ENCODE measurements at places on chromosomes 5 and 9.

DNA sequence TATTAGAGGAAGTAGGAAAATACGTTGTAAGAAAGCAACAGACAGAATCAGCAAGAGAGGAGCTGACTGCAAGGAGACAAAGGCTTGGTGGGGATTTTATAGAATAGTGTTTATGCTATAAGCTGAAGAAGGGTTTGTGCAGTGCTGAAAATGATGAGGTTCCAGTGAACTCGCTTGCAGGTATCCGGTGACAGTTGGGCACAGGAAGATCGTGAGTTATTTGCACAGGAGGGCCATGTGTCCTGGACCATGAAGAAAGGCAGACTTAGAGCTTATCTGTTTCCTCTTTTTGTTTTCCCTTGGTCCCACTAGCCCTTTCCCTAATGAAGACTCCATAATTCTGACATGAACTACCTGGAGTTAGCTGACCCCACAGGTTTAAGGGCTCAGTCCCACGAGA lies 61.4 kb downstream of the NXNL2 start:
- DNase-seq = no peak

DNA sequence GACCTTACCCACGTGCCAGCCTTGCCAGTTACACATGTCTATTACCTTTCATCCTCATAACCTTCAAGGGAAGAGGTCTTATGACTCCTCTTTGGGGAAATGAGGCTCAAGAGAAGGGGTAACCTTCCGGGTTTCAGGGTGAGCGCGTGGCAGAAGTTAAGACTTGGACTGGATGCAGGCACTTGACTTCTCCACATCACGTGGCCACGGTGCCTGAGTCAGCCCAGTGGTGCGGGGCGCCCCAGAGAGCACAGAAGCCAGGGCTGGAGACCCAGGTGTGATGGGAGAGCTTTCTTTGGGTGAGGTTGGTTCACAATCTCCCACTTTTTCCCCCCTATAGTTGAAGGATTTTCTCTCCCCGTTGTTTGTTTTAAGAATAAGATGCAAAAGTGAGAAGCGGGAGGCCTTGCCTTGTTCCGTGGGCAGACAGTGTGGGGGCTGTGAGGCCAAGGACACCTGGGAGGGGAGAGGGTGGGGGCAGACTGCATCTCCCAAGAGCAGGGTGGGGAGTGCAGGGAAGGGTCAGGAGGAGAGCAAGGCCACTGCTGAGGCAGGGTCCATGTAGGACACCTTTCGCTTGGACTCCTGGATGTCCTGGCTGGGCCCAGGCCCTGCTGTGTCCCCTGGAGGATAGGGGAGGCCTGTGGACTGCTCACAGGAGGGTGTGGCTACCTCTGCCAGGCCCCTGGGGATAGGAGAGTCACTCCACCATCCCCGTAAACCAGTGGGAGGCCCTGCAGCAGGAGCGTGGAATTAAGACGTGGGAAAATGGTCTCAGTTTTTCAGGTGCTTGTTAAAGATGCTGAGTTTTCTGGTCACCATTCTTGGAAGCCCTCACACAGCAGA lies 90.0 kb upstream of the CTSL start:
- no peak for DNase-seq

DNA sequence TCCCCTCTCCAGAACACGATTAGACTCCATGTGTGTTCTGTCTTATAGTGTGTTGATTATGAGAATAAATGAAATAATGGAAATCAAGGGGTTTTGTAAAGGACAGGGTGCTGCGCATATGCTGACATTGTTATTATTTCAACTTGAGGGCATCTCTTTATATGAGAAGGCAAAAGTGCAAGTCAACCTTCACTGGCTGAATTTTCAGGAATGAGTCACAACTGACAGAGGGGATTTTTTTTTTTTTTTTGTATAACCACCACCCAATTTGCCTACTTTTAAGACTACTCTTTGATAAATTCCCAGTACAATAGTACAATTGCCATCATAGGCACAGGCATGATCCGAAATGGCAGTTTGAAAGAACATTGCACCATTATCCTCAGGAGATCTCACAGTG lies 419.2 kb upstream of the NMUR2 start:
- DNase-seq = no peak

DNA sequence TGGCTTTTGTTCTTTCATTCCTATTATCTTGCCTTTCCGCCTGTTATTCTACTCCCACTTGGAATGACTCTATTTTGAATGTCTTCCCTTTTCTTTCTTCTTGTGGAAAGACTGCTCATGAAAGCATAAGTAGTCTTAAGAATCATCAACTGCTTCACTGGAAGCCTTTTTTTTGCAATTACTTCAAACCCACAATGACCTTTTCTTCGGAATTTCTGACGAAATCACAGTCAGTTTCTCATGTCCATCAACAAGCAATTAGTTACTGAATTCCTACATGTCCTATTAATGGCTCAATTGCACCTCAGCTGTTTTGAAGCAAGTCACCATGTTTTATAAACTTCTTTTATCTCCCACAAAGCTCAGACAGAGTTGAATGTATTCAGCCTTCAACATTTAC lies 196.2 kb downstream of the TARS1 start:
- no peak for DNase-seq

- DNase-seq = no peak
These were observed 178.1 kb downstream of the EBF1 start for GRCh38 chr5:158921441-158922262.

GRCh38 chr5:179606071-179606909 lies 17.2 kb downstream of the HNRNPH1 start:
- DNase-seq = no peak

GRCh38 chr5:147732291-147732883 lies 50.1 kb downstream of the JAKMIP2 start:
- DNase-seq = no peak

DNA sequence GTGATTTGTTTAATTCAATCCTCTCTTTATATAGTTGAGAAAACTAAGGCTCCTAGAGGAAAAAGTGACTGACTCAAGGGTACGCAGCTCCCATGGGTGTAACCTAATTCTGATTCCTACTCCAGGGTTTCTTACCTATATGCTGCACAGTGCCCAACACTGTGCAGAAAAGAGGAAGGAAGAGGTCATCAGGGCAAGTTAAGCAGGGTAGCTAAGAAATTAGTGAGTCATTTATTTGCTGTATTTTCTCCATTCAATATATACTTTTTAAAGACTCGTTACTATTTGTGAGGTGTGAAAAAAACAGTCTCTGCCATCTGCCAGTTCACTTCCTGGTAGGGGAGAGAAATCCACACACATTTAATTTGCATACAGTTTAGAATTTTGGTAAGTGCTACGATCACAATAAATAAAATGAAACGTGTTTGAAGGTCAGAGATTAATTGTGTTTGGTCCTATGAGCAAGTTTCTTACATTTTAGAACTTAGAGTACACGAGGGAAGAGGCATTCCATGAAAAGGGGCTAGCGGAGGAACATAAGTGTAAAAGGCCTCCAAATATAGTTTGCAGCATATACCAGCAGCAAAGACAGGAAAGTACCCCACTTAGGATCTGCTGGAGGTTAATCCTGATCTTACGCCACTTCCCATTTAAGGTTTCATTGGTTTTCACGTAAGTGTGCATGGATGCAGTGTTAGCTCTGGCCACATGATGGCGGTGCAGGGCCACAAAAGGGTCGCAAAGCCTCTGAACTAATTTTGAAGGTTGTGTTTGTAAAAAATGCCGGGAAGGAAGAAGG lies 59.9 kb upstream of the TLR4 start:
- DNase-seq = peak; percentile 47

DNA sequence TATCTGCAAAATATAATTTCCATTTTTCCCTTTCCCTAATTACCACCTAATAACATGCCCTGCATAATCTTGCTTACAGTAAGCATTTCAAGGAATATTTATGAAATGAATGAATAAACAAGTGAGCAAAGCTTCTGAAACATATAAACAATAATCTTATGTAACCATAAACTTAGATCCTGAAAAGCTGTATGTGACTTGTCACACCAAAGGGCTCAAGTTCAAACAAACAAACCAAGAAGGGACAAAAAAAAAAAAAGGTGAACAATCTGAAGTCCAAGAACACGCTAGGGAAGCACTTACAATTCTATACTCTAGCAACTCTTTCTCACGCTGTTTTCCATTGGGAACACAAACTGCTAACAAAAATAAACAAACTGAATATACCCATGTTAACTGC lies 36.3 kb downstream of the PLPP1 start:
- DNase-seq = no peak

GRCh38 chr5:127153031-127153430 lies 79.7 kb upstream of the C5orf63 start:
- no peak for DNase-seq

DNA sequence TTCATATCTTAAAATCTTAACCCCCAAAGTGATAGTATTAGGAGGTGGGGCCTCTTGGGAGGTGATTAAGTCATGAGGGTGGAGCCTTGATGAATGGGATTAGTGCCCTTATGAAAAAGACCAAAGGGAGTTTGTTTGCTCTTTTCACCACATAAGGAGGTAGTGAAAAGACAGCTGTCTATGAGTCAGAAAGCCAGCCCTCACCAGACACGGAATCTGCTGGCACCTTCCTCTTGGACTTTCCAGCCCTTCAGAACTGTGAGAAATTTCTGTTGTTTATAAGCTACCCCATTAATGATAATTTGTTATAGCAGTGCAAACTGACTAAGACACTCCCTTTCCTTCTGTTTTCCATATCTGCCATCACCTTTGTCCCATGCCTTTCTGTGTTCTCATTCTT lies 20.8 kb downstream of the IFNB1 start:
- no peak for DNase-seq

GRCh38 chr5:56169281-56169680 lies 63.8 kb downstream of the ANKRD55 start:
- DNase-seq = no peak

DNA sequence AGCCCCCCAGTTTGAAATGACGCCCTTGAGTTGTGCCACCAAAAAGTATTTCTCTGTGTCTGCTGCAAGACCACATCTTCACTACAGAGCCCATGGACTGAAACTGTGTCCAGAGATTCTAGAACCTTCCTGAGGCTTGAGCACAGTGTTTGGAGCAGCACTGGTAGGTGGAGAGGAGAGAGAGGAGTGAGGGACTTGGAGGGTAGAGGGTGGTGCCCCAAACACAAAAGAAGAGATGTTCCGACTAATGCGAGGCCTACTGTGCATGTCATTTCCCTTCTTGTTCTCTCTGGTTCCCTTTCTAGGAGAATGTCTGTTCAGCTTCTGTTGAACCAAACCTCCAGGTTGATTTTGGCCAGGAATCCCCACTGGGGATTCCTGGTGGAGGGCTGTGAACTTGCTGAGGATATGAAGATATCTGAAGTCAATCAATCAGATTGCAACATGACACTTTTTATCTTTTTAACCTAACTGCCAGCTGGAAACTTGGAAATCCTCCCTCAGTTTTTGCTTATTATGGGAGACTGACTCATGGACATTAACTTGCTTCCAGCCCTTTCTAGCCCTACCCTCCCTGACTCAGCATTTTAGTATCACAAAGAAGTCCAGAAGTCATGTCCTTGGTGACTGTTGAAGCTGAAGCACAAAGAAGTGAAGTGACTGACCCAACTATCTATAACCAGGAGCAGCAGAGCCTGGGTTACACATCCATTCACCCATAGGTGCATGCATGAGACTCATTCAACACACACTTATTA lies 154.5 kb downstream of the NR3C1 start:
- no peak for DNase-seq

DNA sequence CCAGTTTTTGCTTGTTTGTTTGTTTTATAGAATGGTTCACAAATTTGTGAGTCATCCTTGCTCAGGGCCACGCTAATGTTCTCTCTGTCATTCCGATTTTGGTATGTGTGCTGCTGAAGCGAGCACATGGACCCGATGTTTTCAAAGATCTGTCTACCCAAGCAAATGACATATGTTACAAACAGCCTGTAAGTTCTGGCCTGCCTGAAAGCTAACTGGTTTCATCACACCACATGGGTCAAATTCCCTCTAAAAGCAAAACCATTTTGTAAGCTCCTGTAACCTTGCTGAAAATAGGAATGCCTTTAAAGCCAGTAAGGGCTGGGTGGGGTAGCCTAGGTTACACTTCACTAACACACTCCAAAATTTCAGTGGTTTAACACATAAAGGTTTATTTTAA lies 25.4 kb downstream of the DMRT3 start:
- DNase-seq = no peak

DNA sequence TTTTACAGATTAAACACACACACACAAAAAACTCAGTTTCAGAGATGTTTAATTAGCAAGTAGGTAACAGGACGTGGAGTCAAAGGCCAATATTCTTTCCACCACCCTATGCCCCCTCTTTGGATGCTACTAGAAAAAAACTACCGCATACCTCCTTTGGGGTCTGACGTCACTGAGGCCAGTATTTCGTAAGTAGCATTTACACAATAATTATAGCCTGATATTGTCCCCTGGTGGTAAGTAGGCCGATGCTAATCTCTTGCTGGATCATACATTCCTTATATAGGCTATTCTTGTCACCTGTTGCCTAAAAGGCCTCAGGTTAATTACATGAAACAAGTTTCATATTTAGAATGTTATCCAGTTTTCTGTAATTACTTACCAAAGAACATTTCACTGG lies 21.0 kb upstream of the SMARCA2 start:
- no peak for DNase-seq

- no peak for DNase-seq
These were observed 525.5 kb downstream of the NR2F1-AS1 start for GRCh38 chr5:93055561-93055960.

GRCh38 chr5:165538065-165538464 lies 2032.6 kb downstream of the MAT2B start:
- no peak for DNase-seq

DNA sequence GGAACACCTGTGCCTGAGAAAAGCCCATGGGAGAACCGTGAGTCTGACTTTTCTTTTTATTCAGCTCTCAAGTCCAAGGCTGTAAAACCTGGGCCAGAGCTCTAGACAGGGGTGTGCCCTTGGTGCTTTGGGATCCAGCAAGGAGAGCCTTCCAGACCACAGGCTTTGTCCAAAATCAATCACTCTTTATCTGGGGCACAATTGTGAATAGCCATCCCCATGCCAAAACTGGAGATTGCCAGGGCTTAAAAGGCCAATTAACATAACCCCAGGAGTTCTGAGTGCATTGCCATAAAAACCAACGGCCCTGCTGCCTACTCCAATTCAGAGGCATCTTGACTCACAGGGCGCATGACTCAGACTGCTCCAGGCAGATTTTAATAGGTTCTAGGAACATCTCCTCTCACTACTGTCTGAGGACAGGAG lies 391.8 kb downstream of the ARHGEF28 start:
- no peak for DNase-seq

GRCh38 chr9:88922091-88922490 lies 69.2 kb upstream of the S1PR3 start:
- peak; percentile 25 for DNase-seq

GRCh38 chr9:123232332-123232731 lies 36.1 kb downstream of the STRBP start:
- no peak for DNase-seq

- no peak for DNase-seq
These were observed 201.3 kb downstream of the FANCC start for GRCh38 chr9:95116002-95116807.

GRCh38 chr5:170307575-170308465 lies 10.2 kb upstream of the LCP2 start:
- no peak for DNase-seq
